RCC 7860 (cell line): ENCODE measurements at places on chromosomes 12 and 14.

DNA sequence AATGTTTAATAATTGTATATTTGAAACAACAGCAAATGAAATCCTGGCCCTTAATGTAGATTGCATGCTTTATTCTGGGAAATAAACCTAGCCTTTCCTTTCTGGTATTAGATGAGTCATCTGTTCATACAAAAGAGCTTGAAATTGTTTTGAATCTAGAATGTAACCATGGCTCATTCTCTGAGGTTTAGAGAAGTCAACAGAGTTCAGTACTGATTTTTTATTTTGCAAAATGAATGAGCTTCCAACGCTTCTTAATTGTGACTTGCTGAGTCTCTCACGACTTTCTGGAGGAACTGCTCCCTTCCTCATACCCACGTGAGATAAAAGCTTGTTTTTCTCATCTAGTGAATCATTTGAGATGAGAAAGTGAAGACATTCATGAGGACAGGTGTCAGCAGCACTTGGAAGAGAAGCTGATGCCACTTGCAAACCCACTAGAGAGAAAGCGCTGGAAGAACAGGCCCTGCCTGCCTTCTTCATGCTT lies 509.6 kb downstream of the VRK1 start:
- DNase-seq = peak; percentile 17

GRCh38 chr14:39469094-39469710 lies 37.0 kb upstream of the FBXO33 start:
- no peak for DNase-seq

DNA sequence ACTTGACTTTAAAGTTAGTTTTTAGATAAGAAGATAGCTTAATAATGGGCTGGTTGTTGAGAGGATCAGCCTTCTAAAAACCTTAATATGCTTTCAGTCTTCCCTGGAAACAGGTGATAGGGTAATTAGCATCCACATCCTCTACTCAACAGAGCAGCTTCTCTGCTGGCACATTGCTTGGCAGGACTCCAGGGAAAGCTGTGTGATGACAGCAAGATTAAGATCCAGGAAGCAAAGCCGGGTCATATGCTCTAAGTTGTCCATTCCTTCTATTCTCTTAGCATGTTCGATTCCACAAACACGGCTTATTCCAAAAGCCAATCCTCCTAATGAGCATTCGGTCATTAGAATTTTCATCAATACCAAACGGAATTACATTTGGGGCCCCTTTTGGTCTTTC lies 87.0 kb downstream of the HMGA2 start:
- DNase-seq = no peak

GRCh38 chr14:68680541-68681051 lies 112.3 kb downstream of the ZFP36L1 start:
- no peak for DNase-seq

DNA sequence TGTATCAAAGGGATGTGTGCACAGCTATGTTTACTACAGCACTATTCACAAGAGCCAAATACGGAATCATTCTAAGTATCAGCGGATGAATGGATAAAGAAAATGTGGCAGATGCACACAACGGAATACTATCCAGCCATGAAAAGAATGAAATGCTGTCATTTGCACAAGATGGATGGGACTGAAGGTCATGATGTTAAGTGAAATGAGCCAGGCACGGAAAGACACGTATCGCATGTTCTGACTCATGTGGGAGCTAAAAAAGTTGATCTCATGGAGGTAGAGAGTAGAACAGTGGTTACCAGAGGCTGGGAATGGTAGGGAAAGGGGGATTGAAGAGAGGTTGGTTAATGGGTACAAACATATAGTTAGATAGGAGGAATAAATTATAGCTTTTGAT lies 25.9 kb upstream of the ISM2 start:
- DNase-seq = no peak

DNA sequence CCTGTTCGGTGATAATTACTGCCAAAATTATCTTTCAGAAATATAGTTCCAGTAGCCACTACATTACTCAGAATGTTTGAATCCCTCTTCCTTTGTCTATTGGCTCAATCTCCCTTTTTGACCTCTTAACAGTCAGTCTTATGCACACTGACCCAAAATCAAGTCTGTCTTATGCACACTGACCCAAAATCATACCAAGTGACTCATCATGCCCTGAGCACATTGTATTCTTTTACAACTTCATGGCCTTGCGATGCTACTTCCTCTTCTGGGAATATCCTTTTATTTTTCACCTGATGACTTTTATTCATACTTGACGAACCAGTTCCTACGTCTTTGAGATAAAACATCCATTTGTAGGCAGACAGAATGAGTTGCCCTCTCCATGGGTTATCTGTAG lies 182.3 kb downstream of the NPAS3 start:
- DNase-seq = no peak

GRCh38 chr12:117547209-117547608 lies 185.8 kb upstream of the NOS1 start:
- DNase-seq = no peak

GRCh38 chr14:61911574-61911973 lies 149.4 kb downstream of the SNAPC1 start:
- no peak for DNase-seq

DNA sequence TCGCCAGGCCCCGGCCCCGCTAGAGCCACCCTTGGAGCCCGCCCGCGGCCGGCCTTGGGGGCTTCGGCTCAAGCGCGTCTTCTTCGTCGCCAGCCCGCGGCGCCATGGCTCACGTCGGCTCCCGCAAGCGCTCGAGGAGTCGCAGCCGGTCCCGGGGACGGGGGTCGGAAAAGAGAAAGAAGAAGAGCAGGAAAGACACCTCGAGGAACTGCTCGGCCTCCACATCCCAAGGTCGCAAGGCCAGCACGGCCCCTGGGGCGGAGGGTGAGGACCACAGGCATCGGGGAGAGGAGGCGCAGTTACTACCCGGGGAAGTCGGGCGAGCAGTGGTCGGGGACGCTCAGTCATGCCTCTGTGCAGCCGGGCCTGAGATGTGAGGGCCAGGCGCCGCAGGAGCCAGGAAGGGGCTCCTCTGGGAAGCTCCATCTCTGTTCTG lies 573 bp downstream of the ARL6IP4 start:
- DNase-seq = no peak

DNA sequence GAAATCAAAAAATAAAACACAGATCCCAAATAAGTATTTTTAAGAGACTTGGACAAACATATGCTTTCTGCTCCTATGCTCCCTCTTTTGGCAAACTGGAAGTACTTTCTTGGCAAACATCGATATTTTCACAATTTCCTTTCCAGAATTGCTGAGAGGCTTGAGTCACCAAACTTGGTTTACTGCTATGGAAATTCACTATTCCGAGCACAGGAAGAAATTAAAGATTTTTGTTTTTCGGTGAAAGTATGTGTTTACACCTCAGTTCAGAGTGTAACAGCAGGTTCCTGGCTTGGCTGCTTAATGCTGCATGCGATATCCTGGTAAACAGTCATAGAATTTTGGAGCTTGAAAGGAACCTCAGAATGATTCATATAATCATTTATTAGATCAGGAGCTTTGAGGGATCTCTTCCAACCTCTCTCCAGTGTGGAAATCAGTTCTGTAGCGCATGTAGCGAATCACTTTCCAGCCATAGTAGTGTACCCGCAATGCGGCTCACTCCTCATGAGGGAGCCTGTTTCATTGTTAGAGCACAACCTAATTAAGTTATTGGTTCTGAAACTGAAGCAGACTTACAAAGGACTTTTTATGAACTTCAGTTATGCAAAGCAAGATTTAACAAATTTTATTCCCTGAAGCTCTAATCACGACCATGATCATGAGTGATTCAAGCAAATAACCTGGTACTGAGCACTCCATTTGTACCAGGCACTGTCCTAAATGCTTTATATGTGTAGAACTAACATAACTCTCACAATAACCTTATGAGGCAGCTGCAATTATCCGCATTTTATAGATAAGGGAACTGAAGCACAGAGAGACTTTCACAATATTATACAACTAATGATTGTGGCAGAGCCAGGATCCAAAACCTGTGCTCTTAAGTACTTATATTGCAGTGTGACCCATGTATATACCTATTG lies 56.4 kb upstream of the ATP2A2 start:
- peak; percentile 22 for DNase-seq

GRCh38 chr12:89235189-89235993 lies 116.9 kb downstream of the DUSP6 start:
- no peak for DNase-seq

DNA sequence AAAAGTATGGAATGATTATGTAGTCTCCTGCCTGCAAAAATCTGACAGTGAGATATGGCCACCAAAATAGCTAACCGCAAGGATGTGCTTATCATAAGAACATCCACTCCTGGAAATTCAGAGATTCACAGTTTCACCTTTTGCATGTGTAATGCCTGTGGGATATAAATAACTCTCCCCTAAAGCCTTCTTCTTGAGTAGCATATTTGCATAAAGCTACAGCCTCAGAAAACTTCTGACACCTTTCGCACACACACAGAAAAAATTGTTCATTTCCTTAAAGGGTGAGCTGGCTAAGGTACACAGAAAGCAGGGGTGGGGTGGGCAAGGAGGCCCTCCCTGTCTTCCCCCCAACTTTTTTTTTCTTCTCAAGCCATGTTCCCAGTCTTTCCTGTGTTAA lies 3.1 kb upstream of the IGF1 start:
- DNase-seq = no peak

- no peak for DNase-seq
Measured at GRCh38 chr14:37501877-37502276, 93.2 kb downstream of the FOXA1 start.
